ENCODE measurements at places on chromosomes 3 and 15.

DNA sequence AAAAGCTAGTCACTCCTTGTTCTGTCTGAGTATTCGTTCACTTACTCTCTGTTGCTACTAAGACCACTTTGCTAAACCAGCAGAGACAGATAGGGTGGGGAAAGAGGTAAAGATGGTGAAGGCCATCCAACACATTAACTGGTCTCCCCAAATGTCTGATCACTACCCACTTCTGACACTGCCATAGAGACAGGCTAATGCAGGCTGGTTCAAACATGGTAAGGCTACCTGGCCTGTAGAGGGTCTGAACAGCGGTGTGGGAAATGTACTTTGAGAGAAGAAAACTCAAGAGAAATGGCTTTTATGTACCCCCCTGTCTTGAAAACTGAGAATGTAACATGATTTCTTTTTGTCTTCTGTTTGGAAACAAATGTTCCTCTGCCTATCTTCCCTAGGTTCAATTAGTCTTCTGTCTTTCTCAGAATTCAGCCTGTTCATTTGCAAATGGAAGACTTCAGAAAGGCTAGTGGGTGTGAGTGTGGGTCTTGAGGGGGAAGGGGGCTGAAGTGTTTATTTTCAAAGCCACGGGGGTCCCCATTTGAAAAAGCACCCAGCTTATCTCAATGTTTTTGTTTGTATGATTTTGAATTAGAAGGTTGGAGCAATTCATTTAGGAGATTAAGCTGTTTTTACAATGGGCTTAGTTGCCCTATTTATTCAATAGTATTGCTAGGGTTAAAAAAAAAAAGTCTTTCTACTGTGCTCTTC lies 15.8 kb downstream of the ALDH1A2 start:
- DNase-seq, result no peak

- no peak for DNase-seq
Measured at GRCh38 chr15:75431270-75431669, 20.2 kb downstream of the SIN3A start.

- no peak for DNase-seq
Measured at GRCh38 chr3:22986958-22987357, 216.2 kb upstream of the UBE2E2 start.

GRCh38 chr15:69031013-69032001 lies 16.8 kb downstream of the NOX5 start:
- DNase-seq, result no peak

DNA sequence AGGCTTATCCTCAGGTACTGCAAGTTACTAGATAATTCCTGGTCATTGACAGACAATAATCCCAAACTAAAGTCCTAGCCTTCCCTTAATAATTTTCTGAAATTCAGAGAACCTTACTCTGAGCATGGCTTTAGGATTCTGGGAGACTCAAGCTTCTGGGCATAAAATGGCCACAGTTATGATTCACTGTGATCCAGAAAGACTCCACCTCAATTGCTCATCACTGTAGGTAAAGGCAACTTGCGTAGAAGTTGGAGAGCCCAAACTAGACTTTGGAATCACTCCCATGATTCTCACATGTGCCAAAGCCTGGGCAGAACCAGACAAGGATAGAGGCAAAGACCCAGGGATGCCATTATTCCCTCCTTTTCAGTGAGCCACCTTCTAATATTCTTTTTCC lies 195.3 kb downstream of the OSBPL10 start:
- DNase-seq, result no peak

DNA sequence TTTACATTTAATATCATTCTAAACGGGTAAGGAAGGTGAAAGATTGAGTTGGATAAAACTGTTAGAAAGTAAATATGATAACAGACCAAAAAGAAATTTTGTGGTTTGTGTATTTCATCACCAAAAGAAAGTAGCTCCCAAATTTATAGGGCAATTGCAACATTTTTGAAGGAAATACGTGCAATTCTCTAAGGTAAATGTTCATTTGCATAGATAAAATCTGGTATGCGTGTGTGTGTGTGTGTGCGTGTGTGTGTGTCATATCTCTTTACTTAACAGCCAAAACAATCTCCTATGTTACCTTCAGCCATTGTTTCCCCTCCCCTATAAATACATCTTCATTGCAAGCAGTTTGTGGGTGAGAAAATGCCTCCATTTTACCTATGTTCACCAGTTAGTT lies 208.4 kb downstream of the TNIK start:
- DNase-seq, result no peak

GRCh38 chr3:127960421-127960965 lies 45.5 kb downstream of the KBTBD12 start:
- no peak for DNase-seq

- no peak for DNase-seq
Measured at GRCh38 chr3:137612291-137612690, 151.8 kb upstream of the SOX14 start.

- DNase-seq, result no peak
Measured at GRCh38 chr3:194579091-194579606, 54.1 kb downstream of the TMEM44 start.
